ENCODE measurements at places on chromosomes 16 and 17.

DNA sequence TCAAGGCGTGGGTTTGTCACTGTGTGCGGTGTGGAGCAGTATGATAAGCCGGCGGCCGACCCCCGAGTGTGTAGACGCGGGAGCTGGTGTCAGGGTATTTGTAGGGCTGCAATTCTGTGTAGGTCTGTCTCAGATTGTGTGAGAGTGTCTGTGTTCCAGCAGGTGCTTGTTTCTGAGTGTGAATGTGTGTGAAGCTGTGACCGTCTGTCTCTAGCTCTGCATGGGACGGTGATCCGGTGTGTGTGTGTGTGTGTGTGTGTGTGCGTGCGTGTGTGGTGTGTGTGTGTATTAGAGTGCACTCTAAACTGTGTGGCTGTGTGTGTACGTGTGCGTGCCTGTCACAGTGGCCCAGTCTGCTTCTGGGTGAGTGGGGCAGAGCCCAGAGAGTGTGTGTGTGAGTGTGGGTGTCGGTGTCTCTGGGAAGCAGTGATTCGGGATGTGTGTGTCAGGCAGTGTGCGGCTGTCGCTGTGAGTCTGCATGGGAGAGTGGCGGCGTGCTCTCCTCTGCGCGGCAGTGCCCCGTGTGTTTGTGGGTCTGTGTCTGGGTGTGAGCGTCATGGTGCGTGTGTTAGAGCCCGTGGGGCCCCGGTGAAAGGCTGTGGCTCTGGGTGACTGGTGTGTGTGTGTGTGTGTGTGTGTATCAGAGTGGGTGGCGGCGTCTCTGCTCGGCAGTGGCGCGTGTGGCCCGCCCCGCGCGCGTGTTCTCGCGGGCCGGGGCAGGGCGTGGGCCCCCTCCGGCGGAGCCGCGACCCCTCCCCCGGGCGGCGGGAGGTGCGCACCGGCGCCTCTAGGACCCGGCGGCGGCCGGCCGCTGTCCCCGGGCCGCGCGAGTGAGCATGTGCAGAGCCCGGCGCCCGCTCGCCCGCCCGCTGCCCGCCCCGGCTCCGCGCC, at the start of gene WSCD1:
WSCD1 (plus strand) TSS at position 841 of the 891 bp plus-strand sequence. CDS start 10,280 bp downstream, outside the sequence.
- peak; percentile 9 for DNase-seq

GRCh38 chr16:68396481-68396880, 51.8 kb downstream of the SMPD3 start:
- DNase-seq: no peak

DNA sequence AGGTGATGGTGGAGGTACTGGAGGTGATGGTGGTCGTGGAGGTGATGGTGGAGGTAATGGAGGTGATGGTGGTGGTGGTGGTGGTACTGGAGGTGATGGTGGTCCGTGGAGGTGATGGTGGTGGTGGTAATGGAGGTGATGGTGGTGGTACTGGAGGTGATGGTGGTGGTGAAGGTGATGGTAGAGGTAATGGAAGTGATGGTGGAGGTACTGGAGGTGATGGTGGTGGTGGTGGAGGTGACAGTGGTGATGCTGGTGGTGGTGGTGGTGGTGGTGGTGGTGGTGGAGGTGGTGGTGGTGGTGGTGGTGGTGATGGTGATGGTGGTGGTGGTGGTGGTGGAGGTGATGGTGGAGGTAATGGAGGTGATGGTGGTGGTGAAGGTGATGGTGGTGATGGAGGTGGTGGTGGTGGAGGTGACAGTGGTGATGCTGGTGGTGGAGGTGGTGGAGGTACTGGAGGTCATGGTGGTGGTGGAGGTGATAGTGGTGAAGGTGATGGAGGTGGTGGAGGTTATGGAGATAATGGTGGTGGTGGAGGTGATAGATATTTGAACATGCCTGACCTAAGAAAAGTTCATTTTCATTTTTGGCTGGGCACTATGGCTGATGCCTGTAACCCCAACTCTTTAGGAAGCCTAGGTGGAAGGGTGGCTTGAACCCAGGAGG, 55.0 kb downstream of the RNF213 start:
- DNase-seq: no peak

GRCh38 chr16:13779676-13780075, 140.3 kb upstream of the ERCC4 start:
- DNase-seq: no peak

DNA sequence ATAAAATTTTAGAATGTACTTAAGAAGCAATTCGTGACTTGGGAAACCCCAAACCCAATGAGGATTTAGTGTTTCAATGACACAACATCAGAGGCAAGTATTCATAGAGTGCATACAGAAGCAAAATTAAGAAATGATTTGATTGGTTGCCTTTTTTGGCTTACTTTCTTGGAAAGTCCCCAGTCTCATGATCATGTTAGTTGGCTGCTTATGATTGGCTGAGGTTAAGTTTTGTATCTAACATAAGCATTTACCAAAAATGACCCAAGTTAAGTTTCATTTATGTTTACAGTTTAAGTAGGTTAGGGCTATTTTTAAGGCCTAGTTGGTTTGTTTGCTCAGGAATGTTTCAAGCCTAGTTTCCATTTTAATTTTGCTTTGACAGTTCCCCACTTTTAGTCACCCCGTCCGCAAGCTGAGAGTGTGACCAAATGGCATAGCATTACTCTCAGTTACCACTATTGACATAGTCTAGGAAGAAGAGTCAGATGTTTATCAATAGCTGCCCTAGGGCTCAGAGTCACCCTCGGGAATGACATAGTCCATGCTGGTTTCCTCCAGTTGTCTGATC, 36.2 kb downstream of the DGKE start:
- no peak for DNase-seq

GRCh38 chr17:64534187-64534586, 27.4 kb downstream of the CEP95 start:
- no peak for DNase-seq

- DNase-seq: no peak
Measured at GRCh38 chr17:79849953-79850352, 10.7 kb upstream of the CBX4 start.

DNA sequence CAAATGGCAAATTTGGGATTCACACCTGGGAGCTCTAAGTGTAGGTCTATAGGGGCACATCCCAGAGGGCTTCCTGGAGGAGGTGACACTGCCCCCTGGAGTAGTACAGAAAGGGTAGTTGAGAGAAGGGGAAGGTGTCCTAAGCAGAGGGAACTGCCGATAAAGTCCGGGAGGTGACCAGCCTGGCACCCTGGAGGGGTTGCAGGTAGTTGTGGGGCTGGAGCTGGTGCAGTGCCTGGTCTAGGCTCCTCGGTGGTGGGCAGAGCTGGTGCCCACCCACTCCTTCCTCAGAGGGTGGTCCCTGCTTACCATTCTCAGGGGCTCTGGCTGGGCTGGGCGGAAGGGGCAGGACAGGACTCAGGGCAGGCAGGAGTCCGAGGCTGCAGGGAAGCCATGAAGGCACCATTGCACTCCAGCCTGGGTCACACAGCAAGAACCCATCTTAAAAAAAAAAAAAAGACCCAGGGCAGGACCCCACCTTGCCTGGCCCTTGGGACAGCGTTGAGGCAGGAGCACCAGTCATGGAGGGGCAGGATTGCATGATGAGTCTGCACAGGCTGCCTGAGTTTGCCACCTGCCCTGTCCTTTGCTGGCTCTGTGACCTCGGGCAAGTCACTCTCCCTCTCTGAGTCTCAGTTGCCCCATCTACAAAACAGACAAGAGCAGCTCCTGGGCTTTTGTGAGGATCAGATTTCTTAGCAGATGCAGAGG, 43.8 kb downstream of the LAT start:
- no peak for DNase-seq

- peak; percentile 53 for DNase-seq
Measured at GRCh38 chr17:73546770-73547536, 97.3 kb downstream of the SDK2 start.

- no peak for DNase-seq
Measured at GRCh38 chr16:30094541-30095165, 1.4 kb downstream of the YPEL3 start.

DNA sequence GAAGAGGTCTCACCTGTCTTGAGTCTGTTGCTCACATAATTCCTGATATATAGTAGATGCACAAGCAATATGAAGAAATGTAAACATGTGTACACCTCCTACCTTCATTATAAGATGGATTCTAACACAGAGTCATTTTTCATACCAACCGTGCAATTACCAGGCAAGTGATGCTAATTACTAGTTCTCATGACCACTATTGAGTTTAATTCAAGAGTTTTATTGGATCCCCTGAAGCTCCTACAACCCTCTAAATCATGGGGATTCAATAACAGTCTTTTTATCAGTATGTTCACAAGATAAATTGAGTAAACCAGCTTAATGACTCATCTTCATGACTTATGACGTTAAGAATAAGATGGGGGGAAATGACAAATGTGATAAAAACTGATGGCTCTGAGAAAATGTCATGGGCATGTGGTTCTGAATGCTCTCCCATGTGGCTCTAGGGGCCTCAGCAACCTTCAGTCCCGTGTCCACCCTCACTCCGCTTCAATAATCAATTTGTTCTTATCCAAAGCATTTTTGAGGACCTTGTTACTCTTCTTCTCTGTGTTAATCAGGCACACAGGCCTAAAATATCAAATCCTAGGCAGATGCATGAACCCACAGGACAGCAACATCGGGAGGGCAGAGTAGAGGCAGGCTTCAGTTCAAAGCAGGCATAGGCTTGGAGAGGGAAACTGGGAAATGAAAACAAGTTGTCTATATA, 42.8 kb downstream of the PRAC1 start:
- DNase-seq: no peak

DNA sequence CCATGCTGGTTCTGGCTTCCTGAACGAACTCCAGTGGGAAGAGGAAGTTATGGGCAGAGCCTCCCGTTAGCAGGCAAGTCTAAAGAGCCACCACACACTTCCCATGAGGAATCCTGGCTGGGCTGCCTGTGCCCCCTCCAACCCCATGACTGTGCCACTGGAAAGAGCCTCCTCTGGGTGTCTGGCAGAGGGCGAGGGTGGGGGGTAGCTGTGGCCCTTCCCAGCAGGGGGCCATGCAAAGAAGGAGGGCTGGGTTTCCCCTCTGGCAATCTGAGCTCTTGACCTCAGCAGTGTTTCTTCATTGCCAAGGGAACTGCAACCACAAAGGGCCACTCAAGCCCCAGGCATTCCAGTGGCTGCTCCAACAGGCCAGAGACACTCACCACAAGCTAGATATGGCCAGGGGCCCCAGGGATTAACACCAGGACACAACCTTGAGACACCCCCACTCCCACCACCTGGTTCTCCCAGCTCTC, 1.7 kb upstream of the RRAD start:
- no peak for DNase-seq

DNA sequence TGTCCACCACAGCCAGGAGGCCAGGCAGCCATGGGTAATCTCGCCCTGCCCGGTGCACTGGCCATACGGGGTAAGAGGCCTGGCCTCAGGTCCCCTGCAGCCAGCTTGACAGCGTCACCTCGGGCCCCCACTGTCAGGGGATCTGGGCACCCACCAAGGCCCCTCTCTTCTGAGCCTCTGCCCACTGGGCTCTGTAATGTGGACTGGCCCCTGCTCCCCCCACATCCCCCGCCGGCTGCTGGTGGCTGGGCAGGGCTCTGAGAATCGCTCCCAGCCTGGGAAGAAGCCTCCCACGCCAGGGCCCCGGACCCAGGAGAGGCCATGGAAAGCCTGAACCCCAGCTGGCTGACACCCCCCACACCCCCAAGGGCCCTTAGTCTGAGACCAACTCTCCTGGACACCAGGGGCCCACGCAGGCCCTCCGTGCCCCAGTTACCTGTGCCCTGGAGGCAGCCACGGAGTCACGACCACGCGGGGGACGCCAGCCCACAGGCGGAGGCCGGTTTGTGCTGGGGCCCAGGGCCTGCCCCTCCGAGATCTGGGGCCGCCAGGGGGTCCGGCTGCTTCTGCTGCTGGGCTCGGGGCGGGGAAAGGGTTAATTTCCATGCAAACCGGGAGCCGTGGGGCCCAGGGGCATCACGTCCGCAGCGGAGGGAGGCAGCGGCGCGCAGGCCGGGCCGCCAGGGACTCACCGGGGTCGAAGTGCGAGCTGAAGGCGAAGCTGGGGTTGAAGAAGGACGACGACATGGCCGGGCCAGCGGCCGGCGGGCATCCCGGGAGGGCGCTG, at the start of gene PVALEF:
PVALEF (plus strand) TSS at position 262 of the 787 bp plus-strand sequence. CDS start 15,720 bp downstream, outside the sequence.
- DNase-seq: no peak

- DNase-seq: no peak
Measured at GRCh38 chr16:7324321-7324720, 8.3 kb upstream of the RBFOX1 start.

DNA sequence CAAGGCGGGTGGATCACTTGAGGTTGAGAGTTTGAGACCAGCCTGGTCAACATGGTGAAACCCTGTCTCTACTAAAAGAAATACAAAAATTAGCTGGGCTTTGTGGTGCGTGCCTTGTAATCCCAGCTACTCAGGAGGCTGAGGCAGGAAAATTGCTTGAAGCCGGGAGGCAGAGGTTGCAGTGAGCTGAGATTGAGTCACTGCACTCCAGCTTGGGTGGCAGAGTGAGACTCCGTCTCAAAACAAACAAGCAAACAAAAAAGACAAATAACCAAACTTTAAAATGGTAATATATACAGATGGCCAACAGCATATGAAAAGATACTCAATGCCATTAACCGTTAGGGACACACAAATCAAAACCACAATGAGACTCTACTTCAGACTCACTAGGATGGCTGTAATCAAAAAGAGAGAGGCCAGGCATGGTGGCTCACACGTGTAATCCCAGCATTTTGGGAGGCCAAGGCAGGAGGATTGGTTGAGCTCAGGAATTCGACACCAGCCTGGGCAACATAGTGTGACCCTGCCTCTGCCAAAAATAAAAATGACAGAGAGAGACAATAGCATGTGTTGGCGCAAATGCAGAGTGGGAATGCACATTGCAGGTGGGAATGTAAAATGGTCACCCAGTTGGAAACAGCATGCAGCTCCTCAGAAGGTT, 21.3 kb downstream of the SULT1A2 start:
- DNase-seq: no peak

DNA sequence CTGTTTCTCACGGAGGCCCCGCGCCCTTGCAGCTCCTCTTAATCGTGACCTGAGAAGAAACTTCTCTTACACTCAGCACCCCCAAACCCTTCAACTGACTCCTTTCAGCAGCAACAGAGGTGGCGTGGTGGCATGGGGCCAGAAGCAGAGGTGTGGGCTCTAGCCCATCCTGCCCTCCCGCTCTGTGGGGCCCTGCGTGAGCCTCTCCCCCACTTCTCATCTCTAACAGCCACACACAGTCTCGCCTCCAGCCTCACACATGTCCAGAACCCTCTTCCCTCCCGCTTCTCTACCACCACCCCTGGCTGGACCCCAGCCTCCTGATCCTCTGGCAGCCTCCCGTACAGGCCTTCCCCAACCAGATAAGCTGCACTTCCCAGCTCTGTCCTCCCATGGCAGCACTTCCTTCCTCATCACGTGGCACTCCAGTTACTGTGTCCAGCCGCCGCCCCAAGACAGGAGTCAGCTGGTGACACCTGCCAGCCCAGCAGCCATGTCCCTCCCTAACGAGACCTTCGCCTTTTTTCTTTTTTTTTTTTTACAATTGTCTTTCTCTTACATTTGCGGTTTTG, 30.5 kb downstream of the NSMCE1 start:
- DNase-seq: no peak

GRCh38 chr16:57950382-57950781, 20.5 kb downstream of the CNGB1 start:
- DNase-seq: no peak

- DNase-seq: no peak
Measured at GRCh38 chr16:70419384-70420327, 19.2 kb downstream of the ST3GAL2 start.

- no peak for DNase-seq
Measured at GRCh38 chr17:2172999-2173398, 118.1 kb downstream of the HIC1 start.

- no peak for DNase-seq
Measured at GRCh38 chr17:78394209-78394608, 15.8 kb downstream of the PGS1 start.

All from naive thymus-derived CD4-positive, alpha-beta T cell (primary cell).